Heart right ventricle (tissue), 16 donors: ENCODE measurements at places on chromosomes 7 and 10. TPM values are rescaled to one million over a fixed set of nuclear protein-coding genes. Genes with fewer than 3 reads are reported as not detected.

GRCh38 chr7:43700059-43700501, 29.2 kb downstream of the COA1 start:
- DNase-seq, result no peak

GRCh38 chr7:927031-927671, 27.3 kb downstream of the ADAP1 start:
- no peak for DNase-seq

GRCh38 chr10:132469197-132469884, 68.2 kb upstream of the INPP5A start:
- DNase-seq, result no peak

Gene TUBB8
- polyA plus RNA-seq, result 0.04 TPM

DNA sequence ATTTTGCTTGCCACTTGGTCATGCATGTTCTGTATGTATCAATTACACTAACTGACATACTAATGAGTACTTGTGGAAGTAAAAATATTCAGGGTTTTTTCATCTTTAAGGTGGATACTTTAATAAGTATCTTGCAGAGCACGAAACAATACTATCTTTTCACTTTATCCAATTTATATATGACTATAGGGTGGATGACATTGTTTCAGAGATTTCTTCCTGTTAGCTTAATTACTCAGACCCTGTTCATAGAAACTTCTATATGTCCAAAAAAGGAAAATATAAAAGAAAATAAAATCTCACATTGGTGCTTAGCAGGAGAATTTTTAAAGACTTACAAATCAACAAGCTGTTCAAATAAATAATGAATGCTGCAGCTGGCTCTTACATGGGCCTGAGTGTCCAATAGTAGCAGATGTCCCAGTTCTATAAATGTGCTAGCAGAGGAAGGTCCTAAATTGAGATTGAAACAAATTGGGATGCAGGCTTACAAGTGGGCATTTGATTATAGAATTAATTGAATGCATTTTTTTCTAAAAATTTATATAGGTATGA, 91.5 kb upstream of the THSD7A start:
- DNase-seq, result no peak

DNA sequence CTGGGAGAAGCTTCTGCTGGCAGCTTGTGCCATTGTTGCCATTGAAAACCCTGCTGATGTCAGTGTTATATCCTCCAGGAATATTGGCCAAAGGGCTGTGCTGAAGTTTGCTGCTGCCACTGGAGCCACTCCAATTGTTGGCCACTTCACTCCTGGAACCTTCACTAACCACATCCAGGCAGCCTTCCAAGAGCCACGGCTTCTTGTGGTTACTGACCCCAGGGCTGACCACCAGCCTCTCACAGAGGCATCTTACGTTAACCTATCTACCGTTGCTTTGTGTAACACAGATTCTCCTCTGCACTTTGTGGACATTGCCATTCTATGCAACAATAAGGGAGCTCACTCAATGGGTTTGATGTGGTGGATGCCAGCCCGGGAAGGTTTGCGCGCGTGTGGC, 220.7 kb downstream of the ADK start:
- no peak for DNase-seq

DNA sequence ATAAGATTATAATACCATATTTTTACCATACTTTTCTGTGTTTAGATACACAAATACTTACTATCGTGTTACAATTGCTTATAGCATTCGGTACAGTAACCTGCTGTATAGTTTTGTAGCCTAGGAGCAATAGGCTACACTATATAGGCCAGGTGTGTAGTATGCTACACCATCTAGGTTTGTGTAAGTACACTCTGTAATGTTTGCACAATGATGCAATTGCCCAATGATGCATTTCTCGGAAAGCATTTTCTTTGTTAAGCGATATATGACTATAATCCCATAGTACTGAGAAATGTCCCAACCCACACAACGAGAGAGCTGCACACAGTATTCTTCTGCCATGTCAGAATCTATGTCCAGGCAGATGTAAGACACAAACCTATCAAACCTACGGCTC, 160.0 kb downstream of the NEBL start:
- DNase-seq, result no peak

- DNase-seq, result no peak
Measured at GRCh38 chr7:158448430-158449100, 139.1 kb downstream of the PTPRN2 start.

GRCh38 chr7:157493017-157493416, 156.2 kb downstream of the DNAJB6 start:
- DNase-seq, result no peak
